Stimulated activated CD4-positive, alpha-beta T cell treated with anti-CD3 and anti-CD28 coated beads, Interleukin-4, amount 100 ng/mL, for 24 hours (primary cell): ENCODE measurements at places on chromosomes 1 and 21.

DNA sequence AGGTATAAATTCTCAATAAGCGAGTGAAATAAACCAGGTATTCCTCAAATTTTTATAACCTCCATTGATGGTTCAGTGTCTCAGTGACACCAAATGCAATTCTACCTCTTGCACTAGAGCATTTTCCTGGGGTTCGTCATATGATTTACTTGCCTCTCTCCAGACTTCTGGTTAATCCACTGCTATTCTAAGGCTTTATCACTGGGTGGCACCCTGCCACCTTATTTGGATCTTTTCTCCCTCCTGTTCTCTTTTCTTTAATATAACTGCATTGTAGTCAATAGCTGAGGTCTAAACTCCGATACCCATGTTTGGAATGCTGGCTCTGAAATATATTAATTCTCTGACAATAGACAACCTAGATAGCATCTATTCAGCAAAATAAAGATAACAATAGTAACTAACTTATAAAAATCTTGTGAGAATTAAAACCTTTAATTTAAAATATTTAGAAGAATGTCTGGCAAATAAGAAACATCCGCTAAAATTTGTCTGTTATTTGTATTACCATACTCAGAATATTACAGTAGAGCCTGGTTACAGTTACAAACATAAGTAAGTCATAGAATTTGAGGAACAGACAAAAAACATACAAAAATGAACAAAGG lies 436.4 kb downstream of the PLA2G4A start:
- DNase-seq = no peak

GRCh38 chr1:5514527-5515183 lies 477.6 kb downstream of the NPHP4 start:
- peak; percentile 73 for DNase-seq

- peak; percentile 38 for DNase-seq
Observed at GRCh38 chr1:39105841-39106765, 80.0 kb downstream of the NDUFS5 start.

DNA sequence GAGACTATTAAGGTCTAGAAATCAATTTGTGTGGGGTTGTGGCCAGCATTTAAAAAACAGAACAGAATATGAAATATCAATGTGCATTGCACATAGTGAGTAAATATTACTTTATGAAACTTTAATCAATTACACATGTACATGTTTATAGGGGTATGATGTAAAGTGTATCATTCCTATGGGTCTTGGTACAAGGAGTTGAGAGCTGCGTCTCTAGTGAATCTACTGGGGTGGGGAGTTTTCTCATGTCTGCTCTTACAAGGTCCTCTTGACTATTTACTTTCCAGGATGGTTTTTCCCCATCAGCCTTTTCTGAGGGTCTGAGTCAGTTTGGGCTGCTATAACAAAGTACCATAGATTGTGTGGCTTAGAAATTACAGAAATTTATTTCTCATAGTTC lies 75.8 kb downstream of the BACH1 start:
- DNase-seq = no peak

DNA sequence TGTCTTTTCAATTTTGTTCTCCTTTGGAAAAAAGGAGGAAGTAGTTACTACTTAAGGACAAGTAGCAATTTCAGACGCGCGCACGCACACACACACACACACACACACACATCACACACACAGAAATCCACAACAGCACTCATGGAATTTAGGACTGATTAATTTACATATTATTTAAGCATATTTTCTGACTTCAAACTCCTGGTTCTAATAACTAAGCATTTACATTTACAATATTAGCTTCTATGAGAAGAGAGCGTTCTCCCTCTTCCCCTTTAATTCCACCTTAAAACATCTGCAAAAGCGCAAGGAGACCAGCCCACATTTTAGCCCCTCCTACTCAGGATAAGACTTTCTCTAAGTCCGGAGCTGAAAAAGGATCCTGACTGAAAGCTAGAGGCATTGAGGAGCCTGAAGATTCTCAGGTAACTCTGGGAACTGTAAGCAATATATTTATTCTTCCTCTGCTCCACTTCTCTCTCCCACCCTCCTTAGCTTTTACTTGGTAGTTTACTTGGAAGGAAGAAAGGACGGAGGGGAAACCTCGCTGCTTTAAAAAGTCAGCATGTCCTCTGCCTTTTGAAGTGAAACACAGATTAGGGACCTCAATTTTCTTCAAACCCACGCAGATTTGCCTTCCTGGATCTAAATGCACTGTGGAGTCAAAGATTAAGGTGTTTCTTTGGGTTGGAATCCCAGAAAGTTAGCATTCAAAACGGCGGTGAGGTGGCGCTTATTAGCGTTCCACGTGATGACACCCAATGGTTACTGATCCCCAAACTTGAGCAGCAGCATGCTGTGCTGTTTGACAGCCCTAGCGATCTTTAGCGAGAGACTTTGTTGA lies at the start of gene PLA2G4A:
PLA2G4A (plus strand) TSS at position 339 of the 844 bp plus-strand sequence. CDS start 25,406 bp downstream, outside the sequence.
- DNase-seq = no peak

- no peak for DNase-seq
Observed at GRCh38 chr1:156486421-156487344, 13.9 kb downstream of the MEF2D start.

DNA sequence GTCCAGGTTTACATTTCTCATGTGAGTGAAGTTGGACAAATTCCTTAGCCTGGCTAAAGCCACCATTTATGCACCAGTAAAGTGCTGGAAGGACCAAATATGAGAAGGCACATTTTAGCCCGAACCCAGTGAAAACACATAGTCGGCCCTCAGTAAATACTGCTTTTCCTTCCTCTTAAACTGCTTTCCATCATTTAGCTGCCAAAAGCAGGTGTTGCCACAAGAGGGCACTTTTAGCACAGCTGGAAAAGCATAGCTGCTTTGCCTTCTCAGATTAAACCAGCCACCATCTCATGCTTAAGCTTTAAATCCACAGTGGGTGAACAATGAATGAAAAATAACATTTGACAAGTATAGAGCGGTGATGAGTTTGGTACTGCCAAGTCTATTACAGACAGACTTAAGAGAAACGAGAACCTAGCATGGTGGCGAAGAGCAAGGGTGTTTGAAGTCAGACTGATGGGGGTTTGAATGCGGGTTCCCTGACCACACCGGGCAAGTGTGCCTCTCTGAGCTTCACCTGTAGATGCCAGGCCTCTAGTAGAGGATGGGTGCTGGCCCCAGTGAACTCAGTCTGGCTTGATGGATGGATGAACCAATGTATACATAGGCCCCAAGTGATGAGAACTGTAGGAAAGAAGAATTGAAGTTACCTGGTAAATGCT lies 57.8 kb downstream of the SLC35D1 start:
- DNase-seq = peak; percentile 71

GRCh38 chr1:203669739-203670138 lies 43.1 kb downstream of the ATP2B4 start:
- no peak for DNase-seq

- DNase-seq = peak; percentile 34
Observed at GRCh38 chr1:41936107-41936506, 17.4 kb upstream of the HIVEP3 start.

- no peak for DNase-seq
Observed at GRCh38 chr1:62362061-62362917, 43.1 kb upstream of the KANK4 start.

- DNase-seq = no peak
Observed at GRCh38 chr1:168379104-168379860, 98.6 kb downstream of the TBX19 start.

GRCh38 chr1:84379138-84379916 lies 19.0 kb upstream of the DNASE2B start:
- DNase-seq = no peak

DNA sequence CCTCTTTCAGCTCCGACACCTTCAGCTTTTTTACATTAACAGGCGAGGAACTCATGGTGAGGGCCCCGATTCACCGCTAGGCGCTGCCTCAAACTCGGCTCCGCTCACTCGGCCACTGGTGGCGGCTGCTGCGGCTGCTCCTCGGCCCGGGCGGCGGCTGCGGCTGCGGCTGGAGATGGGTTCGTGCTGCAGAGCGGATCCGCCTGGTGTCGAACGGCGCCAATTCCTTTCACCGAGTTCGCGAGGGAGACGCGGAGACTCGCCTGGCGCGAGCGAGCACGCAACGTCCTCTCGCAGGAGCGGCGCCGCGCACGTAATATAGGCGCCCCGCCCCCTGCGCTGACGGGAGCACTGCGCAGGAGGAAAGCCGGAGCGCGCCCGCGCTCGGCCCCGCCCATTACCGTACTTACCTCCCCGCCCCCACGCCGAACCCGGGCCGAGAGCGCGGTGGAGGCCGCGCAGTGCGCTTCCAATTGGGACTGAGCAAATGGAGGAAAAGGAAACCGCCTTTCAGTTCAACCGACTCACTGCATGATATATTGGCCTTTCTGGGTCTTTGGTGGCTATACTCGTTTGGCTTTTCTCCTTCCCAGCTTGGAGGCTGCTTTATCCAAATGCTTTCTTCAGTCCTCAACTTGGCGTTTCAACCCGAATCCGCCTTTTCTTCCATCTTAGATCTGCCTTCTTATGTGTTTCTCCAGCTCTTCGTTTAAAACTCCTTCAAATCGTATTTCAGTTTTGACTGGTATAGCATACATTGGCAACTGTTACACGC lies at the start of gene HNRNPU:
HNRNPU (minus strand) TSS at position 291 of the 775 bp plus-strand sequence; CDS start at position 55, 236 bp downstream.
- DNase-seq = peak; percentile 95

GRCh38 chr1:171985639-171986038 lies 144.3 kb downstream of the DNM3 start:
- DNase-seq = no peak

DNA sequence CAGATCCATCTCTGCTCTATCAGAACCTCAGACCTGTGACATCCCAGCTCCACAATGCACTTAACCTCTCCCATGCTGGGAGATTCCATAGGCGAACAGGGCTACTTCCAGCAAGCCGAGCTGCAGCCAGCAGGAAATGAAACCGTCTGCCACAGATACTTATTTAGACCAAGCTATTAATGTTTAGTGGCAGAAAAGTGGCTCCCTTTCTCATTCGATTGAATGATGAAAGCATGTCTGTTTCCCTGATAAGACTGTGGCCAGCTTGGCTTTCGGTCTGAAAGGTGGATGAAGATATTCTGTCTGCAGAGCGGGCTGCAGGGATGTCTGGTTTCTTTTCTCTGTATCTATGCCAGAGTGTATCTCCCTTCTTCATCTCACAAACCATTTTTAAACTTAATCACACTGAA lies 146.4 kb downstream of the GREM2 start:
- no peak for DNase-seq

DNA sequence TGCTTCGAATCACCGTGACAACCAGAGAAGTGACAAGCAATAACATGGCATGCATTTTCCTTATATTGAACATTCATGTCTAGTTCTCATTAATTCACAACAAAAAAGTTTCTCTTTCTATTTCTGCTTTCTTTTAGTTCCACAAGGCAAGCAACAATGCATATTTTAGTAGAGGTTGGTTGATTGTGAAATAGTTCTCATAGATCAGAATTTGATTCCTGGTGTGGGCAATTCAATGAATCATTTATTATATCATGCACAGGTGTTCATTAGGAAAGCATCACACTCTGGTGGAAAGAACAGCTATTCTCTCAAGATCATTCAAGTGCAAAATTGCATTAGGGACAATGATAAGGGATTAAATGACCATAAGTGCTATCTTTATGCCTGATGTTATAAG lies 980.9 kb downstream of the BRINP3 start:
- DNase-seq = no peak

DNA sequence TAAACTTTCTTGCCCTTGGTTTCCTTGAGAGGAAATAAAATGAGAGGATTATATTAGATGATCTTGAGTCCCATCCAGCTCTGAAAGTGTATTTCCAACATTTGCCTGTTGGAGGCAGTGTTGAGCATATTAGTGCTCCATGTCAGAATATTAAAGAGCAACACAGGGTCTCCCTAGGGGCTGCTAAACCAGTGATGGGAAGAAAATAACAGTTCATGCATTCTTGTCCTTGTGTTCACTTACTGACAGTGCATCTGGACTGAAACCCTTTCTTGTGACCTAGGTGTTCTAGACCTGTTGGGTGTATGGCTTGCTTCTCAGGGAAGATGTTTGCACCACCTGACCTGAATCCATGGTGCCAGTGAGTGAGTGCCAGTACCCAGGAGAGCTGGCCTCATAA lies 124.7 kb upstream of the KIAA0040 start:
- peak; percentile 33 for DNase-seq

DNA sequence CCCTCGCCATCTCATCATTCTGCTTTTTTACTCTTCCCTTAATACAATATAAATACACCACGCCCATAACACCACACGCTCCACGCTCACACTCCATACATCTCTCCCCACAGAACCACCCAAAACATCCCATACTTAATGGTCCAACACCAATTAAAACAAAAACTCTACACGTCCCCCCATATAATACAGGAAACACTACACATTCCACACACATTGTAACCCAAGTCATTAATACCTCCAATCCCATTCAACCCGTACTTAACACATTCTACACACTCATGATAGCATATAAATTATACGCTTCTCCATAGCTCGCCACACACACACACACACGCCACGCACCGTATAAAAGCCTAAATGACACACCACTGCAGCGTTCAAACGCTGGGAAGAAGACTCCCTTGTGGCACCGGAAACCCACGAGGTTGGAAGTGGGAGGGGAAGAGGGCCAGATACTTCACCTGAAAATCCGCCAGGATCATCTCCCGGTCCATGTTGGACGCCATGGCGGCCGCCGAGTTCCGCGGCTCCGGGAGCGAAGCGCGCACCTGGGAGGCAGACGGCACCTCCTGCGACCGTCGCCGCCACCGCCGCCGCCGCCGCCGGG lies 659 bp downstream of the FAF1 start:
- peak; percentile 39 for DNase-seq
